Stimulated activated CD4-positive, alpha-beta T cell treated with anti-CD3 and anti-CD28 coated beads, Interleukin-12 subunit alpha, Interleukin-12 subunit beta, amount 100 ng/mL, for 24 hours (primary cell): ENCODE measurements at places on chromosomes 6 and 20.

GRCh38 chr20:37543828-37544227, 16.2 kb upstream of the BLCAP start:
- DNase-seq = no peak

GRCh38 chr6:66553441-66553840, 846.4 kb upstream of the EYS start:
- no peak for DNase-seq

DNA sequence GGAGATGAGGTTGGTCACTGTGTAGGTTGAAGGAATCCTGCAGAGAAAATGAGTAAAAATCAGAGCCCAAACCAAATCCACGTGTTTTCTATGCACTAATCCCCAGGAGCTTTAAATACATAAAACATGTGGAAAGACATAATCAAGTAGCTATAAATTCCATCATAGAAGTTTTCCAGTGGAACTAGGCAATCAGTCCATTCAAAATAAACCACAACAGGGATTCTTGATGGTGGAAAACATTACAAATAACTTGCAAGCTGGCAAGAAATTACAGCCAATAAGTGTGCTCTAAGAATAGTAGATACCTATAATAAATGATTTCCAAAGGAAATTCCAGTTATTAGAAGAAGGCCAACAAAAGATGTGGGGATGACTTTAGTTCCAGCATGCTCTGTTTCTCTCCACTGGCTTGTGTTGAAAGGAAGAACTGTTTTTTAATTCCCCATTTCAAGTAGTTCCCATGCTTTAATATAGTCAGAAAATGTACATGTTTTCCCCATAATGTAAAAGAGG, 49.8 kb upstream of the ADGRG6 start:
- no peak for DNase-seq

DNA sequence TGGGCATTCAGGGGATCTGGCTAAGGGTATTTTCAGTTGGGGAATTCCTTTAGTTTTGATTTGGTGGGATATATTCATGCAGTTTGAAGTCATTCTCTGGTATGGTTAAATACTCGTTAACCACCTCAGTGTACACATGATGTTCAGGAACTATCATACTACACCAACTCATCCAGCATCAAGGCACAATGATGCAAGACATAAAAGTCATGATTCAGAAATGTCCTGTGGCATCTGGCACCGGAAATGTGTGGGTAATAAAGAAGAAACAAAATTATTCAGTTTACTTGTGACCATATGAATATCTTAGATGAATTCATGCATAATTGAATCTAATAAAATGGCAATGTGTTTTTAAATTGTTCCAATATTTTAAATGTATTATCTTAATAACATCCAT, 129.0 kb upstream of the BMP5 start:
- DNase-seq = no peak

DNA sequence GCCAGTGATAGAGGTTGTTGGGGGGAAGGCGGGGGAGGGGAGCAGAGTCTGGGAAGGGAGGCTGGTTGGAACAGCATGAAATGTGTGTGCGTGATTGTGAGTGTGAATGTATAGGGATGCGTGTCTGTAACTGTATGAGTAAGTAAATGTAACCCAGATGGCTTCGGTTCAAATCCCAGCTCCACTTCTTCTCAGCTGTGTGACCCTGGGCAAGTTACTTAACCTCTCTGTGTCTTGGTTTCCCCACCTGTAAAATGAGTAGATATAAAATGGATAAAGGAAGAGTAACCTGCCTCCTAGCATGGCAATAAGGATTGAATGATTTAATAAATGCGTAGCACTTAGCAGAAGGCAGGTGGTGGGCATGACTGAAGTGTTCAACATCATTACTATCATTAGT, 24.1 kb downstream of the MAFB start:
- DNase-seq = no peak

DNA sequence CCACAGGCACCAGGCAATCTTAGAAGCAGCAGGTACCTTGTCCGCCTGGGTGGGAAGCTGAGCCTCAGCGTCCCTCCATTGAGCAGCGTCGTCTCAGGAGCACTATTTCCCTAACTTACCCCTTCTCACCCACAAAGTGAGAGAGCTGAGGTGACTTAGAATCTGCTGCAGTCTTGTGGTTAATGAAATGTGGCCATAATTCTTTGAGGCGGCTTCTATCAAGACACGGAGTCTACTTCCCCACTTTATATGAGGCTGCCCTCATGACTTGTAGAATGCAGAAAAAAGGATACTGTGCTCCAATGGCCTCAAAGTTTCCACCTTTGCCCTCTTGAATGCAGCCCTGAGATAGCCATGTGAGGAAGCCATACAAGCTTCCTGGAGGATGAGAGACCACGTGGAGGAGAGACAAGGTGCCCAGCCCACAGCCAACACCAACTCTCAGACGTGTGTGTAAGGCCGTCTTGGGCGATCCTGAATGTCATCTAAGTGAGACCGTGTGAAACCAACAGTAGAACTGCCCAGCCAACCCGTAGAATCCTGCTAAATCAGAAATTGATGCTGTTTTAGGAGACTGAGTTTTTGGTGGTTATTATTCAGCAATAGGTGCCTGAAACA, 9.1 kb upstream of the TAGAP start:
- DNase-seq = no peak

GRCh38 chr6:159213405-159213804, 44.2 kb downstream of the FNDC1 start:
- DNase-seq = no peak

GRCh38 chr20:22339091-22339881, 245.1 kb downstream of the FOXA2 start:
- no peak for DNase-seq

DNA sequence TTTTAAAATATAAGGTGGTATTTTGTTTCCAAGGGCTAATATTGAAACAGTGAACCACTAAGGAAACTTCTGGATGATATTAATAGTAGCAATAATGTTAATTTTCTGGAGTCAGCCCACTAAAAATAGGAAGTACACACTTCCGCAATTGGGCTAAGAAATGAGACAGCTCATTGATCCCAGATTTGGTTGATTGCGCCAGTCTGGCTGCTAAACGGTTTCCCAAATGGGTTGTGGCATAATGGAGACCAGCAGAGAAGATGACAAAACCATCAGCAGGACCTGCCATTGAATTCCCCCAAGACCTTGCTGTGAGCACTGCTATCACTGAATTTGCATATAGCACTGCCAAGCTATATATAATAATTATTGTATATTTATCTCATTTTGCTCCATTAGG, 71.2 kb upstream of the SGK1 start:
- no peak for DNase-seq

DNA sequence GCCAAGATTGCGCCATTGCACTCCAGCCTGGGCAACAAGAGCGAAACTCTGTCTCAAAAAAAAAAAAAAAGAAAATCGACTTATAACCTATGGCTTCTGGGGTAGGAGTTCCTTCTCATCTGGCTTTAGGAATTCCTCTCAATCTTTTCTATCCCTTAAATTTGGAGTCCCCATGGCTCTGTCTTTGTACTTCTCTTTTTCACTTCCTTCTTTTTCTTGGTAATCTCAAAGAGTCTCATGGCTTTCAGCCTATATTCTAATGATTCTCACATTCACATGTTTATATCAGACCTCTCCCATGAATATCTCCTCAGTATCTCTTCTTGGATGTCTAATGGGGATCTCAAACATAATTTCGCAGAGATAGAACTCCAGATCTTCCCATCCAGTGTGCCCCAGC, 42.8 kb upstream of the RALGAPA2 start:
- DNase-seq = no peak

DNA sequence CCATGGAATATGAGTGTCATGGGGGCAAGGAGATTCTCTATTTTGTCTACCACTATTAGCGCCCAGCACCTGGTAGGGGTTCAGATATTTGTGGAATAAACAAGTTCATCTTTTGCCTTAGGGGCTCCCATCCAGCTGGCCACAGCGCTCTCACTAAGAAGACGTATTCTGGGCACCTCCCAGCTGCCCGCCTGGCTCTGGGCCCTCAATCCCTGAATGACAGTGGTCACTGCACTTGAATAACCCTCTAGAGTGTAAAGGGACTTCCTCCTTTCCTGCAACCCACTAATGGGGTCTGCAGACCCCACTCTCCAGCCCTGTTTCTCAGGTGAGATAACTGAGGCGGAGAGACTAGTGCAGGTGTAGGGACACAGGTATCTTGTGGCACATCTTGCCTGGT, 36.2 kb downstream of the SNX5 start:
- DNase-seq = no peak

DNA sequence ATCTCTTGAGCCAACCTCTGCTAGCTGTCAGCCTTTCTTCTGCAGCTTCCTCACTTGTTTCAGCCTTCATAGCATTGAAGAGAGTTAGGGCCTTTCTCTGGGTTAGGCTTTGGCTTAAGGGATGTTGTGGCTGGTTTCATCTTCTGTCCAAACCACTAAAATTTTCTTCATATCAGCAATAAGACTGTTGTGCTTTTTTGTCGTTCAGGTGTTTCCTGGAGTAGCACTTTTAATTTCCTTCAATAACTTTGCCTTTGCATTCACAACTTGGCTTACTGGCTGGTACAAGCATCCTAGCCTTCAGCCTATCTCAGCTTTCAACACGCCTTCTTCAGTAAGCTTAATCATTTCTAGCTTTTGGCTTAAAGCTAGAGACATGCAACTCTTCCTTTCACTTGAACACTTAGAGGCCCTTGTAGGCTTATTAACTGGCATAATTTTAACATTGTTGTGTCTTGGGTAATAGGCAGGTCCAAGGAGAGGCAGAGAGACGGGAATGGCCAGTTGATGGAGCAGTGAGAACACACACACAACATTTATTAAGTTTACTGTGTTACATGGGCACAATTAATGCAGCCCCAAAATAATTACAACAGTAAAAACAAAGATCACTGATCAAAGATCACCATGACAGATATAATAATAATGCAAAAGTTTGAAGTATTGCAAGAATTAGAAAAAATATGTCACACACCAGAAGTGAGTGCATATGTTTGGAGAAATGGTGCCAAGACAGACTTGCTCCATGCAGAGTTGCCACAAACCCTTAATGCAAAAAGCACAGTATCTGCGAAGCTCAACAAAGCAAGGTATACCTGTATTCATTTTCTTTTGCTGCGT, 98.6 kb downstream of the HIVEP1 start:
- DNase-seq = no peak

- no peak for DNase-seq
Observed at GRCh38 chr6:5338177-5338960, 77.1 kb downstream of the FARS2 start.

- no peak for DNase-seq
Observed at GRCh38 chr6:52976591-52977035, 18.5 kb downstream of the GSTA4 start.

- no peak for DNase-seq
Observed at GRCh38 chr20:32626859-32627636, 41.9 kb upstream of the NOL4L start.

- no peak for DNase-seq
Observed at GRCh38 chr6:112366695-112367553, 19.8 kb downstream of the RFPL4B start.

GRCh38 chr6:41072836-41073202, at the start of gene NFYA:
Gene NFYA, plus strand, starts transcription at chr6:41072974. Its CDS starts 6,116 bp downstream, at chr6:41079090.
- no peak for DNase-seq

- no peak for DNase-seq
Observed at GRCh38 chr6:6717953-6718352, 129.4 kb downstream of the LY86 start.

DNA sequence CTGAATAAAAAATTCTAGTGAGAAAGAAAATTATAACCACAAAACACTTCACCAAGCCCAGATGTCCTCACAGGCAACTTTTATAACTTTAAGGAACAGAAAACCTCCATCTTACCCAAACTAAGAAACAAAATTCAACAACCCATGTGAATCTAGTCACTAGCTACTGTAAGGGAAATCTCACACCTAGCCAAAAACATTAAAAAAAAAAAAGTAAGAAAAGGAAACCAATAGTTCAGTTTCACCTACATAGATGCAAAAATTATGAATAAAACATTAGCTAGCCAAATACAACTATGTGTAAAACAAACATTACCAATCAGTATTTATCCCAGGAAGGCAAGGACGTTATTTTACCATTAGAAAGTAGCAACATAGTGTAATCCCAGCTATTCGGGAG, 35.5 kb upstream of the SLC23A2 start:
- DNase-seq = no peak

DNA sequence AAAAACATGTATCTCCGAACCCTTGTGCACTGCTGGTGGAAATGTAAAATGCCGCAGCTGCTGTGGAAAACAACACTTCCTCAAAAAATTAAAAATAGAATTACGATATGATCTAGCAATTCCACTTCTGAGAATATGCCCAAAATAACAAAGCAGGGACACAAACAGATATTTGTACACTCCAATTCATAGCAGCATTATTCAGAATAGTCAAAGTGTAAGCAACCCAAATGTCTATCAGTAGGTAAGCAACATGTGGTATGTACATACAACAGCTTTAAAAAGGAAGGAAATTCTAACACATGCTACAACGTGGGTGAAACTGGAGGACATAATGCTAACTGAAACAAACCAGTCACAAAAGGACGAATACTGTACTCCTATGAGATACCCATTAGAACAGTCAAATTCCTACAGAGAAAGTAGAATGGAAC, 5.7 kb upstream of the RAB5IF start:
- no peak for DNase-seq

DNA sequence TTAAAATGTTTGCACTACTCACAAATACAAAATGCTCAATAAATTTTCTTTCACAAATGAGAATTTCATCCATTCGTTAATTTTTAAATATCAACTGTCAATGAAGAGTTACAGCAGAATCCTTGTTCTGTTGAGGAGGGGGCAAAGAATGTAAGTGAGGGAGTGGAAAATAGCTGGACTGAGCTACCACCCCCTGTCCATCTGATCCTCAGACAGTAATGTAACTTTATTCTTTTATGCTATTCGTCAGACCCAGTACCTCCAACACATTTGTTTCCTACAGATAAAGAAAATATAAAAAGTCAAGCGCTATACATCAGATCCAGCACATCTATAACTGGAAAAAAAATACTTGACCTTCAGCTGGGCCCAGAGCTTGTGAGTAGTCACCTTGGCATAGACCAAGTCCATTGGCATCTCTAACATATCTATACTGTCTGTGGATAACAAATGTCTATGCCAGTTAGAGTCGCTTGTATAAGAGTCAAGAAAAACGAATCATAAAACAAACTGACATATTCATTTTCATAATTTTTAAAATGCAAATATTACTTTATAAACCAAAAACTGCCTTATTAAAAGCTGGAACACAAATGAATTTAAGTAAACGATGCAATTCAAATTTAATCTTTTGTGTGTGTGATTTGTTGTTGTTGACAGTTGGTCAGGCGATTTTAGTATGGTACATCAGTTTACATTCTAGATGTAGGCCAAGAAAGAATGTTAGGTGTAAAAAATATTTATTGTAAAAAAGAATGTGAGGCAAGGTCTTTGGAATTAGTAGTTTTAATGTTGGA, 57.2 kb upstream of the HFE start:
- no peak for DNase-seq
